HCEC 1CT (cell line): ENCODE measurements at places on chromosomes 4 and X.

- no peak for DNase-seq
These were observed 36.7 kb upstream of the SORCS2 start for GRCh38 chr4:7155590-7156071.

DNA sequence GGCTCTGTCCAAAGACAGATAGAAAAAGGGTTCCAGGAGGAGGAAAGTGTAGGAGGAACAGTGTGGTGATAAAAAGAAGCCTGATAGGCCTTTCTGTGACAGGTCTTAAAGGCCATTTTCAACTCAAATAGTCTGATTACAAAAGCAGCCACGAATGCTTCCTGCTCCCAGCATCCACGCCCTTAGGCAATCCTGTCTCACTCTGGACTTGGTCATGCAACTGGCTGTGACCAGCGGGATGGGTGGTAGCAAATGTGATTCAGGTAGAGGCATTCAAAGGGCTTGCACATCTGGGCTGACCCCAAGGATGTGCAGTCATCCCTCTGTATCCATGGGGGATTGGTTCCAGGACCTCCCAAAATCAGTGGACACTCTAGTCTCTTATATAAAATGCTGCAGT is 14.4 kb upstream of the SEPSECS start:
- no peak for DNase-seq

- no peak for DNase-seq
These were observed 447.8 kb downstream of the FAT4 start for GRCh38 chr4:125762537-125762936.

DNA sequence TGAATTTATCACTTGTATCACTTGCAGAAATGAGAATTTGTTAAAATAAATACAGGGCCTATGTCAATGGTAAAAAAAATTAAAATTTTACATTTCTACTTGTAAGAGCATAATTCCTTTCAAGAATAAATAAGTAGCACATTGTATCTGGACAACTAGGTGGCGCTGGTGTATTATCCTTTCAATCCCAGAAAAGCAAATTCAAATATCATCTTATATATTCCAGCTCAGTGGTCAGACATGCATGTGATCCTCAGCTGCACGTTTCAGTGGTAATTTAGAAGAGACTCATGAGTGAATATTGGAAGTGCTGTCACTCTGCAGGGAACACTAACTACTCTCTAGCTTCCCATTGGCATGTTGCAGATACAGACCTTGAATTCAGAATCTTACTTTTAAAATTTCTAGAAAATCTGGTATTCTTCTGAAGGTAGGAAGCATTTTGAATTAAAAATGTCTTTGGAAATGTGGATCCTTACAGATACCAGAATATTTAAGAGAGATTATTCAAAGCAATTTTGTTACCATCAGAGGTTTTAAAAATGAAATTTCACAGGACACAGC is 1414.7 kb upstream of the TENM3 start:
- DNase-seq, result peak; percentile 41

- DNase-seq, result no peak
These were observed 3.4 kb downstream of the GRID2 start for GRCh38 chr4:92307181-92307580.

DNA sequence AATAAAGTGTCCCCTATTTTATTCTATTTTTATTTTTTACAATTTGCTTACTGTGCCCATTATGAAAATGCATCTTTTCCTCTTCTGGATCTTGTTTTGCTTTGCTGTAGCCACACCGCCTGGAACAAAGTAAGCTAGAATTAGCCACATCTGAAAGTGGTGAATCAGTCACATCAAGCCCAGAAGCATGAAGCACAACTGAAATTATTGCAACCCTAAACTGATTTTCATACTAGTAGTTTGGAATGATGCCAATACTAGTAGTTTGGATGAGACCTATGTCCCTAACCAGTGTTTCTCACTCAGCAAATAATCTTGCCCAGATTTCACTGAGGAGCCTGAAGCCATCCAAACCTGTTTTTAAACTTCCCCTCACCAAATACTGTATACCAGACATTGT is 303.0 kb downstream of the EPHA5 start:
- DNase-seq, result no peak

- peak; percentile 54 for DNase-seq
These were observed 264.0 kb upstream of the HAND2 start for GRCh38 chr4:173793937-173794510.

DNA sequence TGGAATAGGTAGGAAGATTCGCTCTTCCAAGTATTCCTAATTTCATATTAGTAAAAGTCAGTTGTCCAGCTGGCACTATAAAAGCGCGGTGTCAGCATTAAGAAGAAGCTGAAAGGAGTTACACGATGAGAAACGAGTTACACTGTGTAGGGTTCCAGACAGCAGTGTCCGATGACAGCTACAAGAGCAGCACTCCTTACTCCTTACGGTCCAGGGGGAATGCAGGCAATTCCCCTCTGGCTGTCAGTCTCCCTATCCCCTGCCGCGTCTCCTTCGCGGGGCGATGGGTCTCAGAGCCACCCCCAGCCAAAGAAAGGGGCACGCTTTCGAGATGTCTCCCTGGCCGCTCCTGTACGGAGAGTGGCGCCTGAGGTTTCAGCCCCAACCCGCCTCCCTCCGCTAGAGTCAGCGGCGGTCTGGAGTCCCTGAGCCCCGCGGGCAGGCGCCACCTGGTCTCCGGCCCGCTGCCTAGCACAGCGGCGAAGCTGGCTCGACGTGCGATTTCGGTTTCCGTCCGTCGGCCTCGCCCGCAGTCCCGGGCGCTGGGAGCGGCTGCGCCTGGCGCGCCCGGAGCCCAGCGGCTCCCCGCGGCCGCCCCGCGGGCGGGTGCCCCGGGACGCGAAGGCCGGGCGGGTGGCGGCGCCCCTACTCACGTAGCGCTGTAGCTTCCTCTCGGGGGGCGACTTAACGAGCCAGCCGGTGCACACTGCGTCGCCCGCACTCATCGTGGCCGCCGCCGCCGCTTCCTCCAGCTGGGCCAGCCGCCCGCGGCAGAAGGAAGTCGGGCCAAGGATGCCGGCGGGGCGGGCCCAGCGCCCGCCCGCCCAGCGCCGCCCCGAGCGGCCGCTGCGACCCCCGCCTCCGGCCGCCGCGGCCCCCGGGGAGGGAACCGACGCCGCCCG is at the start of gene GAB3:
GAB3 (minus strand) TSS at position 777 of the 902 bp plus-strand sequence; CDS start at position 725, 52 bp downstream.
- DNase-seq, result peak; percentile 5

- DNase-seq, result no peak
These were observed 2344.1 kb downstream of the PCDH7 start for GRCh38 chr4:33064238-33064637.

DNA sequence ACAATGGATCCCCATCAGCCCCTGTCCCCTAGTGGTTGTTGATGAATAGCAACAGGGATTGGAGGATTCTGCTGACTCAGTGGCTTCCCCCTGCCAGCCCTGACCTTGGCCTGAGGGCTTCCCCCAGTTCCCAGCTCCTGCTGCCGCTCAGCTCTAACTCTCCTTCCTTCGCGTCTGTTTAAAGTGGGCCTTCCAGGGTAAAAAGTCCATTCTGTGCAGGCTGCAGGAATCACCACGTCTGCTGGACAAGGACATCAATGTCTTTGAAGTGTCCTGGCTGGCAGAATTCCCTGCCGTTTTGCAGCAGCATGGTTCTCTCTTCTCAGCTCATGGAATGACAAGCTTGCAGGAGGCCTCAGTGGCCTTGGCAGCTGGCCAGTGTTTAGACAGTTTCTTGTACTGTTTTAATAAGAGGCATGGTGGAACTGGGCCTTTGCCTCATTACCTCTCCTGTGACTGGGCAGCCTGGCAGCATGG is 152.5 kb upstream of the STX18 start:
- peak; percentile 9 for DNase-seq

GRCh38 chrX:5180135-5180741 is 1048.4 kb downstream of the NLGN4X start:
- DNase-seq, result no peak

DNA sequence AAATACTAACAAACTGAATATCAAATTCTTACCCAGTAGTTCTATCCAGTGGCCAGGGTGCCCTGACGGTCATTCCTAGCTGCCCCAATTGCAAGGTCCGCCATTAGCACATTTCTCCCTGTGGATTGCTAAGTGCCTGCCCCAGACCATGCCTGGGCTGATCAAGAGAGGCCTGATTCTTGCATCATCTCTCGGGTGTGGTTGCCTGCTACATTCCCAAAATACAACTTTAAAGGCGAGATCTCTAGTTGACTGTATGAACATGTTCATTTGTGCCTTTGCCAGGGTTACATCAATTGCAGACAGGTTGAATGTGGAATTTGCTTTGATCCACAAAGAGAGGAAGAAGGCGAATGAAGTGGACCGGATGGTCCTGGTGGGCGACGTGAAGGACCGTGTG is 28.0 kb downstream of the PRPS2 start:
- no peak for DNase-seq

DNA sequence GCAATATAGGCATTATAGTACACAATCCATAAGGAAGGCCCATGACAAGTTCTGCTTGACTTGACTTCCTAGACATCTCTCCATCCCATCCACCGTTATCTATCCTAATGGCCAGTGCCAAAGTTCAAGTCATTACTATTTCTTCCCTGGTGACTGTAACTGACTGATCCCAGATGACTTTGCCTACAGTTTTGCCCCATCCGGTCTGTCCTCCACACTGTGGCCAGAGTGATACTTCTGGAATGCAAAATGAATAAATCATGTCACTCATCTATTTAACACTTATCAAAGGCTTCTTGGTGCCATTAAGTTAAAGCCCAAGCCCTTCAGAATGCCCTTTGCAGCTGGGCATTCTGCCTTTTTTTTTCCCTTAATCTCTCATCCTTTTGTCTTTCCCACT is 130.8 kb downstream of the PPARGC1A start:
- DNase-seq, result no peak

- DNase-seq, result no peak
These were observed 10.2 kb upstream of the ATP6AP2 start for GRCh38 chrX:40570346-40571093.

GRCh38 chr4:153582954-153583702 is 101.0 kb upstream of the TLR2 start:
- no peak for DNase-seq

DNA sequence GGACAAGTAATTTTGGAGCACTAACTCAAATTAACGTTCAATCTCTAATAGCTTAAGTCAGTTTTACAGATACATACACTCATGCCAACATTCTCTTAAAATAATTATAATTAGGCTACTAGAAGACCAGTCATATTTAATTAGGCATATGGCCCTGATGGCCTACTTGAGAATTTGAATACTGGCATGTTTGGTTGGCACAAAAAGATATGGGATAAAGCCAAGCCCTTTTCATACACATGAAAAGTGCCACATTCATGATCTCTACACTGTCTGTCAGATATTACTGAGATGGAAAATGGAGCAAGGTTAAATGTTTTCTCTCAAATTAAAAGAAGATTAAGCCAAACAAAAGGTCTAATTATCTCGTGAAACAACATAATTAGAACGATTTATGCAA is 1091.0 kb downstream of the C4orf33 start:
- no peak for DNase-seq

- DNase-seq, result no peak
These were observed 517.1 kb downstream of the PCDH7 start for GRCh38 chr4:31237233-31237632.

DNA sequence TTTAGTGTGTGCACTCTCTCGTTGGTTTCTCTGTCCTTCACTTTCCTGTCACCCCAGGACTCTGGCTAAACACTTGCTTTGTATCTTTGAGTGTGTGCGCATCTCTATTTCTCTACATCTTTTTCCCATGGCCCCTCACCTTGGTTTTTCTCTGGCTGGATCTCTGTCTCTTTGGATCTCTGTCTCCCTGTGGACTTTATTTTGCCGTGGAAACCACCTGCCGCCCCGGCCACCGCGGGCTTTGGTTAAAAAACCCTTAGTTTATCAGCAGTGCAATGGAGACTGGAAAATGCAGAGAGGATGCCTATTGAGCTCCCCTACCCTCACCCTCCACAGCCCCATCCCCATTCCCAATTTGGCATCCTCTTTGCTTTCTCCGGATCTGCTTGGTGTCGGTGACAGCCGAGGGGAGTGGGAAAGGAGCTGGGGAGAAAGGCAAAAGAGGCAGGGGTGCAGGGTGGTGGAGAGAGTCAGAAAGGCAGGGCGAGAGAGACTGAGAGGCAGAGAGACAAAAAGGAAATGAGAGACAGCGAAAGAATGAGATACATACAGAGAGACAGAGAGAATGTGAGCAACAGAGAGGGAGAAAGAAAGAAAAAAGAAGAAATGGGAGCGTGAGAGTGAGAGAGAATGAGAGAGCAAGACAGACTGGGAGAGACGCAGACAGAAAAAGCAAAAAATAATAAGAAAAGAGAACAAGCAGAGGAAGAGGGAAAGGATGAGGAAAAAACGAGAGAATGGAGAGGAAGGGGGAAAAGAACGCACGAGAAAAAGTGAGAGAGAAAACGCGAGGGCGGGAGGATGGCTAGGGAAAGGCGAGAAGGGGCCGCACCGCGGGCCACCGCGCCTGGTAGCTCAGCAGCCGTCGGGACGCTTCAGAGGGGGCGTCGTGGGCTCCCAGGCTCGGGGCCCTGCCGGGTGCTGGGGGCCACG is 688 bp downstream of the GPR101 start:
- DNase-seq, result no peak

DNA sequence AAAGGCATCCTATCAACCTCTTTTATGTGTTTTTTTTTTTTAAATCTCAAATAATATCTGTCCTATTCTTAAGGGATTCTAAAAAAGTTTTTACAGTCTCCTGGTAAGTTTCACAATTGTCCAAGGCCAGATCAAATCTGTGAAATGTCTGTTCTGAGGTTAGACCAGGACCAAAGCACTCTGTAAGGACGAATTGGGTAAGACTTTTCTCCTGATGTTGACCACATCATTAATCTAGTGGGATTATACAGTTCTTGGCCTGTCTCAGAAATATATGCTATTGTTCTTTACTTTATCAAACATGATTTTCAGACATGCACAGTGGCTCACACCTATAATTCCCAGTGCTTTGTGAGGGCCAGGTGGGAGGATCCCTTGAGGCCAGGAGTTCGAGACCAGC is 45.8 kb upstream of the TMEM131L start:
- DNase-seq, result no peak

- no peak for DNase-seq
These were observed 983.4 kb upstream of the ADGRL3 start for GRCh38 chr4:60216752-60217151.

GRCh38 chr4:64781737-64782326 is 372.6 kb upstream of the TECRL start:
- peak; percentile 7 for DNase-seq

- no peak for DNase-seq
These were observed 239.8 kb downstream of the PCDH7 start for GRCh38 chr4:30959781-30960485.

GRCh38 chr4:169286562-169287301 is 16.0 kb upstream of the SH3RF1 start:
- peak; percentile 13 for DNase-seq
